LHCN-M2 (cell line): ENCODE measurements at places on chromosomes 7 and 10. TPM values are rescaled to one million over a fixed set of nuclear protein-coding genes. Genes with fewer than 3 reads are reported as not detected.
A peak's percentile ranks its signal among the peaks of the same experiment; 100 is the strongest.

GRCh38 chr7:130479716-130480400 is 12.0 kb upstream of the MEST start:
- no peak for DNase-seq

DNA sequence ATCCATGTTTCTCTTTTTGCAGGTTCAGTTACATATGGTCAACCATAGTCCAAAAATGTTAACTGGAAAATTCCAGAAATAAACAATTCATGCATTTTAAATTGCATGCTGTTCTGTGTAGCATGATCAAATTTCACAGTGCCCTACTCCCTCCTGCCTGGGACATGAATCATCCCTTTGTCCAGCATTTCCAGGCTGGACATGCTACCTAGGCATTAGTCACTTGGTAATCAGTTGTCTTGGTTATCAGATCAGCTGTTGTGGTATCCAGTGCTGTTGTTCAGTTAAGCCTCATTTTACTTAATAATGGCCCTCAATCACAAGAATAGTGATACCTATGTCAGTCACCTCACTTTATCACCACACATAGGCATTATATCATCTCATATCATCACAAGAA is 7.3 kb upstream of the PNLIP start:
- DNase-seq, result peak; percentile 96

Gene SPDYE9
- not detected in 2 replicates for total RNA-seq

Gene GIMAP8
- 0.06 TPM in 1 of 2 replicates, not detected in the other for total RNA-seq

- DNase-seq, result no peak
Measured at GRCh38 chr7:106603346-106603745, 57.6 kb downstream of the CCDC71L start.

Gene CALHM1
- total RNA-seq, result not detected in 2 replicates

- no peak for DNase-seq
Measured at GRCh38 chr7:108440613-108441012, 15.6 kb downstream of the NRCAM start.

DNA sequence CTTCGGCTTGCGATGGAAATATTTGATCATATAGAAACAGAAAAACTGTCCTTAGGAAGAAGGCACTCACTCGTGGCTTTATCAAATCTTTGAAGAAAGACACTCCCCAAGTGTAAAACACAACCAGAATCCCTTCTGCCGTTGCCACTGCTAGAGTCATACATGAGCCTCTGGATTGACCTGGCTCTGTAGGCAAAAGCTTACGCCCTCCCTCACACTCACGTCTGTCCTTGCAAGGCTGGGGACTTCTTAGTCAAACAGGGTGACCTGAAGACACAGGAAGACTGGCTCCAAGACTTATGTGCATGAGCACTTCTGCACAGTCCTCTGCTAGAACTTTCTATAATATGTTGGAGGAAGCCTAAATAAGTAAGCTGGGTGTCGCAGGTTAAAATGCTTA is 135.4 kb upstream of the MDFIC start:
- DNase-seq, result no peak

DNA sequence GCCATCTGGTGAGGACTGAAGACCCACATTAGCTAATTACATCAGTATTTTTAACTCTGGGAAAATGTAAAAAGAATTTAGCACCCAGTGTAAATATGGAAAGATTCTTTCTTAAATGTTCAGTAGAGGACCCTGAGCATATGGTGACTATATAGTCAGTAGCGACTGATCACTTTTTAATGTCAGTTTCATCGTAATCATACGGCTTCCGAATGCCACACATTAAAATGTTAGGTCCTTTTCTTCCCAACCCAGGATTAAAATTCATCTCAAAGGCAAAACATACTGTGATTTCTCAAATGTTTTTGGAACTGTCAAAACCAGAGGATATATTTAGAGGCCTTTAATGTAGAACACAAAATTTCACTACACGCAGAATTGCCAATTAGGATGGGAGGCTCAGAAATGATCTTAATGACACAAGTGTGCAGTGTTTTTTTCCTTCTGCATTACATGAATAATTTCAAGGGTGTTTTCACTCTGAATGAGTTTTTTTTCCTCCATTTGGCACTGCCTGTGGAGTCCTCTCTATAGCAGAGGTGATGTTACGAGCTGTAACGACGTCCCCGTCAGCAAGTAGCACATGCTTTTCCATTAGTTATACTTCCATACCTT is 382.7 kb downstream of the PAXIP1 start:
- DNase-seq, result no peak

Gene CALU
- total RNA-seq, result 841 and 886 TPM in 2 replicates

GRCh38 chr7:27151931-27152815 is at the start of gene HOXA3:
HOXA3 (minus strand) TSS chr7:27152583; CDS start chr7:27110640, 41,943 bp downstream.
- DNase-seq, result no peak

DNA sequence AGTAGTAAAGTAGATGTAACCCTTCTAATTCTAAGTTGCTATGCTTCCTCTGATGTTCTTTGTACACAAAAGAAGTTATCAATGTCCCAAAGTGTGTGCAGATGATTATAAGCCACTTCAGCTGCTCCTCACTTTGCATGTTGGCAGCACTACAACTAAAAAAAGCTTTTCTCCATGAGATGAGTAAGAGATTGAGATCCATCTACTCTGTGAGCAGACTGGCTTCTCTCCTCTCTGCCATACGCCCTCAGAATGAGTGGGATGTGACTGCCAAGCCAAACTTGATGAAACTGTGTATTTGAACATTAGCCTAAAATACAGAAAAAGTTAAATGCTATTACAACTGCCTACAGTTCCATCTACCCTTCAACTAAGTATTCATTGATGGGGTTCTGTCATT is 102.9 kb upstream of the ETV1 start:
- peak; percentile 7 for DNase-seq

DNA sequence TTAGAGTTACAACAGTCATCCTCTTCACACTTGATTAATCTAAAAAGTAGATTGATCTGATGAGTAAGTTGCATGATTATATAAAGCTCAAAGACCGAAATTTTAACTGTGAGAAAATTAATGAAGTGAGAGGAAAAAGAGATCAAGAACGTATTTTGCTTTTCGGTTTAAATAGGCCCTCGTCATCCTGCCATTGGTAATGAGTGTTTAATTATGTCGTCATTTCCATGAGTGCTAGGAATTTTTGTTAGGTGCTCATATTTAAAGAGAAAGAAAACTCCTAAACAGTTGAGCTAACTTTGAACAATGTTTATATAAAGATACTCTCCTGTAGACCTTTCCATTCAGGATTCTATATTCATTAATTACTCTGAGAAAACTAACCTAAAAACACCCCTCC is 159.4 kb downstream of the TPK1 start:
- no peak for DNase-seq

Gene SPDYE2
- total RNA-seq, result not detected in 2 replicates

- DNase-seq, result peak; percentile 14
Measured at GRCh38 chr10:94963901-94964300, 25.4 kb downstream of the CYP2C9 start.
